AG04450 (cell line): ENCODE measurements at places on chromosomes 7 and 10. TPM values are rescaled to one million over a fixed set of nuclear protein-coding genes. Genes with fewer than 3 reads are reported as not detected.

DNA sequence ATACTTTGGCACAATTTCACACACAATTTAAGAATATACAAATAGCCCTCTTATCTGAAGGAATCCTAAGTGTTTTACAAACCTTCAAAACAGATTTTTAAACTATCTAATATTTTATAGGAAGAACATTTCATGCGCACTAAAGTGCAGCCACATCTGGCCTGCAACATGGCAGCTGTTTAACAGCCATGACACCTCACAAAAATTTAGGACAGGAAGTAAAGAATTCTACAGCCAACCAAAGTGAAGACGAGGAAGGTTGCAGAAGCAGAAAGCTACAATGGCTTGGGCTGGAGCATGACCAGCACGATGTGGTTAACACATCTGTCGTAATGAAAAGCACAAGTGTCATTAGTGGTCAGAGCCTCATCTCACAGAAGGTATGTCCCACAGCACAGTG lies 238.1 kb downstream of the HPSE2 start:
- no peak for DNase-seq

- DNase-seq, result no peak
Observed at GRCh38 chr7:87060288-87060537, 759 bp upstream of the ELAPOR2 start.

DNA sequence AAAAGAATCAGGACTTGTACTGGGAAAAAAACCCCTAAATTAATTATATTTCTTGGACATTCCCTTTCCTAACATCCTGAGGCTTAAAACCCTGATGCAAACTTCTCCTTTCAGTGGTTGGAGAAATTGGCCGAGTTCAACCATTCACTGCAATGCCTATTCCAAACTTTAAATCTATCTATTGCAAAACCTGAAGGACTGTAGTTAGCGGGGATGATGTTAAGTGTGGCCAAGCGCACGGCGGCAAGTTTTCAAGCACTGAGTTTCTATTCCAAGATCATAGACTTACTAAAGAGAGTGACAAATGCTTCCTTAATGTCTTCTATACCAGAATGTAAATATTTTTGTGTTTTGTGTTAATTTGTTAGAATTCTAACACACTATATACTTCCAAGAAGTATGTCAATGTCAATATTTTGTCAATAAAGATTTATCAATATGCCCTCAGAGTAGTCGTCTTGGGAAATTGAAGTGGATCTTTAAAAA lies 6.6 kb downstream of the EMX2 start:
- no peak for DNase-seq

DNA sequence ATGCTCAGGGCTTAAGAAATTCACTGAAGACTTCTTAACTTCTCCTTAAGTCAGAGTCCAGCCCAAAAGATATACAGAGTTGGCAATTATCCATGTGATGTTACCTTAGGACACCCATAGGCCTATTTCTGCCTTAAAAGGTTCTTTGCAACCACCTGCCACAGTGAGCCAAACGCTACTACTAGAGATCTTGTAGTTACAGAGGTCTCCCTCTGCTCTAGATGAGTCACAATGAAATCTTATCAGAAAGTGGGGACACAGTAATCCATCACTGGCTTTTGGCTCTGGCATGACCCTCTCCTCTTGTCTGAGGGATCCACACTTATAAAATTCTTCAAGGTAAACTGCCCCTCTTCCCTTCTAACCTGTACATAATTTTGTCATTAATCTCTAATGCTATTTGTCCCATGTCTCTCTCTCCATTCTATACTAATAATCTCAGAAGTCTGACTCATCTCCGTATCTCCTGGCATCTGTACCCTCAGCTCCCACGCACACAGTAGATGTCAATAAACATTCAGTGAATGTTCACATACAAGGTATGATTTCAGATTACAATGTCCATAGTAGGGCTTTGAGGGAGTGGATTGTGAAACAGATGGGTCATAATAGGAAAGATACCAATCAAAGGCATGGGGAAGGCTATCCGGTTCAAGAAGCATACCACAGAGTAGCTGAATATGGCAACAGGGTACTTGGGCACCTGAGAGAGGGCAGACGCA lies 112.1 kb downstream of the SGMS1 start:
- no peak for DNase-seq

Gene CALCR
- polyA plus RNA-seq, result not detected in 2 replicates

Gene CNNM1
- 0.11 and 0.14 TPM in 2 replicates for polyA plus RNA-seq
